CD4-positive, alpha-beta T cell treated with Interleukin-4 for 1 hour (primary cell): ENCODE measurements at places on chromosomes 1 and 21.

DNA sequence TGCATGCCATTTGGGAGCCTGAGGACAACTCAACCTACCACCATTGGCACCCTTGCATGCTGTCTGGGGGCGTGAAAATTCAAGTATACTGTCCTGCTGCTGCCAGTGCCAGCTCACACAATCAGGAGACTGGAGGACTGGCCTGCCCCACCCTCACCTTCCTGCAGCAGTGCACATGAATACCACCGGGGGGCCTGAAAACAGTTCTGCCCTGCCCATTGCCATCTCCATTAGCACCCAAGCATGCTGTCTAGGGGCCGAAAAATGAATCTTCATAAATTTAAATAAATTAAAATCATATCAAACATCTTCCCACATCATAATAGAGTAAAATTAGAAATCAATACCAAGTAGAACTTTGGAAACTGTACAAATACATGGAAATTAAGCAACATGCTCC lies 322.1 kb upstream of the TMPRSS15 start:
- no peak for DNase-seq

DNA sequence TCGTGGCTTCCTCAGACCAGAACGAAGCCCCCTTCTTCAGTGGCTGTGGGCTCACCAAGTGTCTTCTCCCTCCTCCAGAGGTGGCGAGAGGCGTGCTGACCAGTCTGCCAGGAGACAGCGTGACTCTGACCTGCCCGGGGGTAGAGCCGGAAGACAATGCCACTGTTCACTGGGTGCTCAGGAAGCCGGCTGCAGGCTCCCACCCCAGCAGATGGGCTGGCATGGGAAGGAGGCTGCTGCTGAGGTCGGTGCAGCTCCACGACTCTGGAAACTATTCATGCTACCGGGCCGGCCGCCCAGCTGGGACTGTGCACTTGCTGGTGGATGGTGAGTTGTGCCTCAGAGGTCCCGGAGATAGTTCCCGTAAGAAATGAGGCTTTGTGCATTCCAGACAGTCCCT lies 24.0 kb downstream of the IL6R start:
- DNase-seq: no peak

- no peak for DNase-seq
These were observed 5.1 kb downstream of the TMCO4 start for GRCh38 chr1:19794583-19794982.

GRCh38 chr1:19044471-19044870 lies 88.0 kb upstream of the IFFO2 start:
- DNase-seq: no peak
